ENCODE measurements at places on chromosomes 16 and 17. TPM values are rescaled to one million over a fixed set of nuclear protein-coding genes. Genes with fewer than 3 reads are reported as not detected.

Gene CHST6
- 0.03 TPM for total RNA-seq

Gene PYY
- not detected for total RNA-seq

Gene CD300LB
- not detected for total RNA-seq

Gene AIPL1
- total RNA-seq: not detected

Gene UNC45B
- total RNA-seq: not detected

Gene C1QTNF8
- total RNA-seq: not detected

Gene KRT9
- total RNA-seq: not detected

Gene OTOP2
- not detected for total RNA-seq

Gene KRT23
- total RNA-seq: not detected

Gene NR1D1
- 1.1 TPM for total RNA-seq

Gene CCL5
- 21.5 TPM for total RNA-seq

Gene ZMYND15
- 0.03 TPM for total RNA-seq

DNA sequence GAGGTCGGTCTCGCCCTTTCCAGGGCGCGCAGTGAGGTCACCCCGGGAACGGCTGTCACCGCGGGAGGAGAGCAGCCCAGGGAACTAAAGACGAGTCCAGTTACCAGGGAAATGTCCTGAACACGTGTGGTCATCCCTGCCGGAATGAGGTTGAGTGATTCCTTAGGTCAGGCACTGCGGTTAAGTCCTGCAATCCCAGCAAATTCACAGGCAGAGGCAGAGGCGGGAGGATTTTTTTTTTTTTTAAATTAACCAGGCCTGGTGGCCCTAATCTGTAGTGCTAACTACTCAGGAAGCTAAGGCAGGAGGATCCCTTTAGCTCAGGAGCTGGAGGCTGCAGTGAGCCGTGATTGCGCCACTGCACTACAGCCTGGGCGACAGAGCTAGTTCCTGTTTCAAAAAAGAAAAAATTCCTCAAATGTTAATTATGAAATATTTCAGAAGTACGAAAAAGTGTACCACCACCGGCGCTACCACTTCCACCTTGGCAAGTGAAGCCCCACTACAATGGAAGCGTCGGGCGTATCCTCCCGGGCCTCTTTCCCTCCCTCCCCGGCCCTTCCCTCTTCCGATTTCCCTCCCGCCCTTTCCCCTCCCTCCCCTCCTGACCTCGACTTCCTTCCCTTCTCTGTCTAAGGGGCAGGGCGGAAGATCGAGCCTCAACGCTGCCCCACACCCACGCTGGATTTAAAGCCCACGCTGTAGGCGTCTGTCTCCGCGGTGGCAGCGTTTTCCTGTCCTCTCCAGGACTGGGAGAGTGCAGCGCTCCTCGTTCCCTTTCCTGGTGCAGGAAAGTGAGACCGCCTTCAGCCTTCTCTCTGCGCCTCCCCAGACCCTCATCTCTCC is 27.3 kb downstream of the SLFN11 start:
- DNase-seq: no peak

DNA sequence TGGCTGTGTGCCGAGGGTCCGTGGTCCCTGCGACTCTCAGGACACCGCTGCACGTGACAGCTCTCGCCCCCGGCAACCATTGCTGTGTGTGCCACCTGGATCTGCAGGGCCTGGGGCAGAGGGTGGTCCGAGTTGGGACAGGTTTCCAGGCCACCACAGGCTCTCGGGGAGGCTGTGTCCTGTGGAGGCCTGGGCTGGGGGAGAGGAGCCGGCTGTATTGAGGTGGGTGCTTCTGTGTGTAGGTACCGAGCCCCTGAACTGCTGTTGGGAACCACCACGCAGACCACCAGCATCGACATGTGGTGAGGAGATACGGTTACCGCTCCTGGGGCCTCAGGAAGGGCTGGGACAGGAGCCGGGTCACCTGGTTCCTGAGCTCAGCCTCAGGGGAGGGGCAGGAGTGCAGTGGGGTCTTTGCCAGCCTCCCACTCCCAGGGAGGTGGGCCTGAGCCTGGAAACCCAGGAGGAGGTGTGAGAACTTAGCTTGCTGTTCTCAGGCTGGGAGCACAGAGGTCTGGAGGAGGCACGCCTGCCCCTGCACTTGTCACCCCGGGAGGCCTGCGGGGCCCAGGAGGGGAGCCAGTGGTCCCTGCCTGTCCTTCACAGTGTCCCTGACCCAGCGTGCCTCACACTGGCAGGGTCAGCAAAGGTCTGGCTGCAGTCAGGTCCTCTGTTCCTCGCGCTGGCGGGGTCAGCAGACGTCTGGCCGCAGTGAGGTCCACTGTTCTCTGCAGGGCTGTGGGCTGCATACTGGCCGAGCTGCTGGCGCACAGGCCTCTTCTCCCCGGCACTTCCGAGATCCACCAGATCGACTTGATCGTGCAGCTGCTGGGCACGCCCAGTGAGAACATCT is 7.3 kb downstream of the SPATA2L start:
- no peak for DNase-seq

- DNase-seq: no peak
Observed at GRCh38 chr16:1991588-1991947, 1.8 kb downstream of the SYNGR3 start.

- no peak for DNase-seq
Observed at GRCh38 chr16:19210968-19211367, 42.9 kb downstream of the SYT17 start.

- peak; percentile 64 for DNase-seq
Observed at GRCh38 chr17:46002311-46002972, 3.4 kb downstream of the STH start.

- DNase-seq: no peak
Observed at GRCh38 chr16:76378020-76378419, 100.8 kb downstream of the CNTNAP4 start.

DNA sequence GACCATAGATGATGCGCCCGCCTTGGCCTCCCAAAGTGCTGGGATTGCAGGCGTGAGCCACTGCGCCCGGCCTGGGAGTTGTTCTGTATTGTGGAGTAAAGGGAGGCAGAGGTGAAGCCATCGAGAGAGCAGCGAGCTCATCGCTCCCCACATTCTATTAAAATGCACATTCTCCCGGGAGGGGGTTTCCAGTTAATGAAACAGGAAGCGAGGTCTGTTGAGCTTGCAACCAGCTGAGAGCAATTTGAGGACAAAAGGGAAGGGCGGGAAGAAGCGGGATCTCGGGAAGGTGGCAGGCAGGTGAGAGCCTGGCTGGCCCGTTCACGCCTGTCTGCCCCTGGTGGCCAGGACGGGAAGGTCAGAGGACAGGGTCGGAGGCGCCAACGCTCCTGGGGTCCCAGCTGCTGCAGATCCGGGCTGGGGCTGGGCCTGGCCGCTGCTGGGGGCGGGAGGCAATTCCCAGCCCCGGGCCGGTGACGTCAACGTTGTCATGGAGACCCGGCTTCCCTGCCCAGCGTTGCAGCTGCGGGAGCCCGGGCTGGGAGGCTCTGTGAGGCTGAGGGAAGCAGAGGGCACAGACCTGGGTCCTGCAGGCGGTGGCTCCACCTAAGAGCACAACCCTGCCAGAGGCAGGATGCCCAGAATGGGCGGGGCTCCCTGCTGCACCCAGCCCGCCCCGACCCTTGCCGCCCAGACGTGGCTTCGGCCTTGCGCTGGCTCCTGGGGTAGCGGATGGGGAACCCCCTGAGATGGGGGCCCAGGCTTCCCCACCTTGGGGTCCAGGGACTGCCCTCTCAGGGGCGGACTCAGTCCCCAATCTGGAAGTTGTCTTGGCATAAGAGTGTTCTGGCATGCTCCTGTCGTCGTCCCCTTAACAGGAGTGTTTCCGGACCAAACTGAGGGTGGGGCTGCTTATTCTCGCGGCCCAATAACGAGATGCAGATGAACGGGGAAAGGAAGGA is 48.7 kb upstream of the PLCG2 start:
- peak; percentile 92 for DNase-seq

DNA sequence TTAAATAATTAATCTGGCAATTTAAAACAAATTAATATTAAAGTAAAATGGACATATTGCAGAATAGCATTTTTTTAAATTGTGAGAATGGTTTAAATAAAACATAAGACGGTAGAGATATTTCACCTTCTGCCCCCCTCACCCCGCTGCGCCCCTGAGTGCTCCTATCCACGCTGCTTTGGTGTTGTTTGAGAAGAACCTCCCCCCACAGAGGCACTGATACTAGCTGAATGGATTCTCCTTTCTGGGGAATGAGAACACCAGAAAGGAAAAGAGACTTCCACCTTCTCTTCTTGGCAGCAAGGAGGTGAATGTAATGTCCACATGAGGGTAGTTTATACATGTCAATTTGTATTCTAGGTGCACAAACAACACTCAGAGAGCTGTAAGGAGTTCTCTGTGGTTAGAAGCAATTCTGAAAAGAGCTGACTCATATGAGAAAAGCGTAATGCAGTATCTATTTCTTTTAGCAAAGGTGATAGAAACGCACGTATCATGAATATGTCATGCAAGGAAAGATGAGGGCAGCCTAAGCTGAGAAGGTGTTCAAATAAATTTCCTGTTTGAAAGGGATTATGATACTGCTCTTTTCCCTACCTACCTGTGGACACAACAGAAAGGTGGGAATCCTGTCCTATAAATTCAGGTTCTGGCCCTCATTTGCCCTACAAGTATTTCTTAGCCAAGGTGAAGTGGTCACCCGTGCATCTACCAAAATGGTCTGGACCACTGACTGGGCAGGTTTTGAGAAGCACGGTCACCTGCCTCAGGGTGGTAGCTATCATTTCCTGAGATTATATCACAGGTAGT is 126.9 kb downstream of the PARN start:
- peak; percentile 76 for DNase-seq

DNA sequence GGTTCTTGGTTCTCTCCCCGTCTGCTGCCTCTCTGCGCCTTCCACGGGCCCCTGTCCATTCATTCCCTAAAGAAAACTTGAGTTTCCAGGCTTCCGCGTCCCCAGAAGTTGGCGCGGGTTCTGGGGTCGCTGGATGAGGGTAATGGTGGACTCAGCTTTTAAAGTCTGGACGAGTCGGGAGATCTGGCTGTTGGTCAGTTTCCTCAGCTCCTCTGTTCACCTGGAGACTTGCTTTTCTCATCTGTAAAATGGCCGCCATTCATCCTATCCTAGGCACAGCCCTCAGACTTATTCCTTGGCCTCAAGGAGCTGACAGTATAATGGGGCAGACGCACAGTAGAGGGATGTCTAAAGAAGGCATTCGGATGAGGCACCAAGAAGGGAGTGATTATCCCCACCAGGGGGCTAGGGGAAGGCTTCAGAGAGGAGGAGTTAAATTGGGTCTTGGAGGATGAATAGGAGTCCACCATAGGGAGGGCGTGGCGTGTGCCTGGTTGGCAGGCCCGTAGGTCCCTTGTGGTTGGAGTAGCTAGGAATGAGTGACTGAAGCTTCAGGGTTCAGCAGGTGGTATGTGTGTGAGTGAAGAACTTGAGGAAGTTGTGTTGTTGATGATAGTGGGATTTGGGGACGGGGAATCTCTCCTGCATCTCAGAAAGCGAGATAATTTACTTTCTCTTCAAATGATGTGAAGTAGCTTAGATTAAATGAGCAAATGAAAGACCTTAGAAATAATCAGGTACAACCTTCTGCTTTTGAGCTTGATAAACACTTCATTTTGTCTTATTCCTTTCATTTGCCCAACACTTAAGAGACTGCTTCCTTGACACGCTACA is 652 bp downstream of the VPS35L start:
- DNase-seq: peak; percentile 72

DNA sequence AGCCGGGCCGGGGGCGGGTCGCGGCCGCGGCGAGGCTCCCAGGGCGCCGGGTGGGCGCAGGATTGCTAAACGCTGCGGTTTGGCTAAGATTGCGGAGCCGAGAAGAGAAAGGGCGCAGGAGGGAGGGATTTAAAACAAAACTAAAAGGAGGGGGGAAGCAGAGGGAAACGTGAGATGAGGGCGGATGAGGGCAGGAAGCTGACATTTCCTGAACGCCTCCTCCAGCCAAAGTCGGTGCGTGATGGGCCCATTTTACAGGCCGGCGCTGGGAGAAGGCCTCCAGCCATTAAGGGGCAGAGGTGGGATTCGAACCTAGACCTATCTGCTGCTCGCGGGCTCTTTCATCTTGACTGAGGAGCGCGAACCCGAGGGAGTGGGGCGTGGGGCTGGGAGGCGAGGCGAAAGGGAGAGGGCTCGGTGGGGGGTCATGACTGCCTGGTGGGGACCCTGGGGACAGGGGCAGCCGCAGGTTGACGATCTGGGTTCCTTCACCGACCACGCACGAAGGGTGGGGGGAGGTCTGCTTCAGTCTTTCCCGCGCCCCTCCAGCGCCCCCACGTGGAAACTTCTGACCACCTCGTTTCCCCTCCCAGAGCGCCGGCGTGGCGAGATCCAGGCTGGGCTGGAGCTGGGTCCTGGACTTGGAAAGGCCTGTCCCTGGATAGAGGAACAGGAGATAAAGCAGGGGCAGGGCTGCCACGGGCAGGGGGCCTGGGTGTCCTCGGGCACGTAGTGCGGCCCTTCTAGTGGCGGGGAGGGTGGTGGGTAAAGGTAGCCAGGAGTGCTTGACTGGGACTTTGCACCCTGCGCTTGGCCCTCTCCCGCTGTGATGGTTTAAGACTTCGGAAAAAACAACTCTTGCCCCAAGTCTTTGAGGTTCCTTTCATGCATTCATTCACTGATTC is 3.8 kb upstream of the TAC4 start:
- no peak for DNase-seq

DNA sequence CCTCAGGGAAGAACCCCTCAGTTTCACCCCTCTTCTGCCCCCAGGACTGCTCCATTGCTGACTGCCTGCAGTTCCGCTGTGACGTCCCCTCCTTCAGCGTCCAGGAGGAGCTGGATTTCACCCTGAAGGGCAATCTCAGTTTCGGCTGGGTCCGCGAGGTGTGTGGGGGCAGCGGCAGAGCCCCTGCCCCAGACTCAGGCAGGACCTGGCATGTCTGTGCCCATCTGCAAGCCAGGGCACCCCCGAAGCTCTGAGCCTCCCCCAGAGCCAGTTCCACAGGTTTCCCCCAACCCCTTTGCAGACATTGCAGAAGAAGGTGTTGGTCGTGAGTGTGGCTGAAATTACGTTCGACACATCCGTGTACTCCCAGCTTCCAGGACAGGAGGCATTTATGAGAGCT is 4.4 kb downstream of the COX6A2 start:
- DNase-seq: no peak

DNA sequence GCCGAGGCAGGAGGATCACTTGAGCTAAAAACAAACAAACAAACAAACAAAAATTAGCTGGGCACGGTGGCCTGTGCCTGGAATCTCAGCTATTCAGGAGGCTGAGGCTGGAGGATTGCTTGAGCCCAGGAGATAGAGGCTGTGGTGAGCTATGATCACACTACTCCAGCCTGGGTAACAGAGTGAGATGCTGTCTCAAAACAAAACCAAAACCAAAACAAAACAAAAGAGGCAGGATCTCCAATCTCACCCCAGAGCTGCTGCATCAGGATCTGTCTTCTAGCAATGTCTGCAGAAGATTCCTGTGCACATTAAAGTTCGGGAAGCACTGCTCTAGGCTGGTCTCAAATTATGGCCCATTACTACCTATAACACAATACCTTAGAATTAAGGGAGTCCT is 43.1 kb downstream of the MAP2K6 start:
- DNase-seq: no peak

DNA sequence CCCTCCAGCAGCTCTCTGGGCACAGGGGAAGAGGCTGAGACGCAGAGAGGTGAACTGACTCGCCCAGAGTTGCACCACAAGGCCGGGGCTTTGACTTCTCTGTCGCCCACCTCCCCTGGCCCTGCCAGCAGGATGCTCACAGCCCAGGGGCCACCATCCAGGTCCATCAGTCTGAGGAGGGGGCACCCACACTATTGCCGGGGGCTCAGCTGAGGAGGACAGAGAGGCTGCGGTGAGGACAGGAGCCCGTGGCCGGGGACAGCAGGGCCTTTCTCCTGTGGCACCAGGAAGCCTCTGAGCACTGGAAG is 32.6 kb downstream of the KDM8 start:
- no peak for DNase-seq
